ENCODE measurements at places on chromosomes 7 and 10.

GRCh38 chr10:60733517-60733822 lies 44.8 kb upstream of the CDK1 start:
- no peak for DNase-seq

GRCh38 chr10:48976196-48976595 lies 36.6 kb upstream of the LRRC18 start:
- no peak for DNase-seq

- DNase-seq: no peak
Measured at GRCh38 chr10:91220954-91221675, 652 bp downstream of the PCGF5 start.

DNA sequence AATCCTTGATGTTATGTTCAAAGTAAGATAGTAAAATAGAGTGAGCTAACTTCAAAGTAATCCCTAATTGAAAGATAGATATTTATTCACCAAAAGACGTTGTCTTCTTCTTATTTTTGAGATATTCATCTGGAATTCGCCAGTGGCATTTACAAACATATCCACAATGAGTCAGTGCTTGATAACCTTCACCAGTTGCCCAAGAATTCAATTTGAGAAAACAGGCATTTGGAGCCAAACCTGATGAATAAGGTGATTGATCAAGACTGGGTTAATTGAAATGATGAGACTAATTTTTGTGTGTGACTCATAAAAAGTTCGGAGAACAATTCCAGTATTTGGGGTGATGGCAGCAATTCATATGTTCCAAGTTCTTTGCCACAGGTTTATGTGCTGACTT lies 344.0 kb downstream of the ARL4A start:
- DNase-seq: no peak

DNA sequence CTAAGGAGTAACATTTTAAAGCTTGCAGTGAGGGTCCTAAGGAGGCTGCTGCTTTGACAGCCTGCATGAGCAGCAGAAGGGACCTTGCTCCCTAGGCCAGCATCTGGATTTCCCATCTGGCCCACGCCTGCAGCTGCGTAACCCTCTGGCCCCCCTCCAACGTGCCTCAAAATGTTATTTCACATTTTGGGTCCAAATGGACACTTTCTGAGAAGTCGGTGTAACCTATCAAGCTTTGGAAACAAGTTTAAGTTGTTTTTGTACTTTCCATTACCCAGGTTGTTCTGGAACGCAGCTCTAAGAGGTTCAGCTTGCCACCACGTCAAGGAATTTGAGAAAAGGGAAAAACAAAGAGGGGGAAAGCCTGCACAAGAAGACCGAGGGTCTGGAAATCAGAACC lies 338.3 kb downstream of the KCNMA1 start:
- DNase-seq: no peak

DNA sequence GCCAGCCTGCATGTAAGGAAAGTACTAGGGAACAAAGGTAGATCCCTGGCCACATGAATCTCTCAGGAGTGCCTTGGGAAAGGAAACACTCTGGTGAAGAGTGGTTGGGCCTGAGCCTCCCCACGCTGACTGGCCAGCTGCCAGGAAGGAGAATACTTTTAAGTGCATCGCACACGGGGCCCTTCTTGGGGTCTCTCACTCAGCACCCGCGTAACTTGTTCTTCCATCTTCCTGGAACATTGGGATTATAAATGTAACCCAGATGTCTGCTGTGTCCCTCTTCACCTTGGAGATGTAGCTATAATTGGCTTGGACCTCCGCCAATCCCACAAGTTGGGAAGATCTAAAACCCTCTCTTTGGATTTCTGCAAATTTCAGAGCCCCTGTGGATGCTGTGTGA lies 4.4 kb upstream of the GLI3 start:
- DNase-seq: no peak

GRCh38 chr10:35640474-35640873 lies 1.6 kb downstream of the FZD8 start:
- no peak for DNase-seq

DNA sequence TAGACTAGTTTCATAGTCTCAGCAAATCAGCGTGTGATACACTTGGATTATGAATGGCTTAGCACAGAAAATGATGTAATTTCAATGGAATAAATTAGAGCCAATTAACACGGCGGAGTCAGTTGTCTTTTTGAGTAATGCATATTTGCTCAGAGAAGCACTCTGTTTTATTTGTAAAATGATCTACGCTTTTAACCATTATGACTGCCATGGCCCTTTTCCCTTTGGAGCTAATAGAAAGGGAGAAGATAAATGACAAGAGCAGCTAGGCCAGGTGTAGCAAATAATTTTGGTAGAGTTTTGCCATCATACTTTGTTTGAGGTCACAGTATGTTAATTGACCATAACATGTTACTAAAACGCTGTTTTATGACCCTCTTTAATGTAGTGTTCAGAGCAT lies 86.8 kb downstream of the GPR158 start:
- DNase-seq: no peak

DNA sequence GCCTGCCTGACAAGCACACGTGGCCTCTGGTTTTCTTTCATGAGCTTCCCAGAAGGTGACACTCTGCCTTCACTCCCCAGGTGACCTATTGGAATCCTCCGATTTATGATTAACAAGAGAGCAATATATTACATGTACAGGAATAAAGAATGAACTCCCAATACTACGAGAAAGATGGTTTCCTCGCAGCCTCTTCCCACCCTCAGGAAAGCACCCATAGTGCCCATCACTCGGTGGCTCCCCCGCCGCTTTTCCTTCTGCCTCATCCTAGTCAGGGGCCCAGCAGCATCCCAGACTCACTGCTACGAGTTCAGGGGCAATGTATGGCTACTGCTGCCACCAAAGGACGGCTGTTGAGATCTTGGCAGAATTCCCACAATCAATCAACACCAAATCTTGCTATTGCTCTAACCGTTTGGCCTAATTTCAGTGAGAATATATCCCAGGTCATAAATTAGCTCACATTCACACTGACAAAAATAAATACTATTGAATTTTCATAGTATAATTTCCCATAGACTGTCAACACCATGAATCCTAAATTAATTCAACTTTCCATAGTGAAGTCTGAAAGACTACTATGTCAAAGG lies 196.3 kb downstream of the TNS3 start:
- no peak for DNase-seq

DNA sequence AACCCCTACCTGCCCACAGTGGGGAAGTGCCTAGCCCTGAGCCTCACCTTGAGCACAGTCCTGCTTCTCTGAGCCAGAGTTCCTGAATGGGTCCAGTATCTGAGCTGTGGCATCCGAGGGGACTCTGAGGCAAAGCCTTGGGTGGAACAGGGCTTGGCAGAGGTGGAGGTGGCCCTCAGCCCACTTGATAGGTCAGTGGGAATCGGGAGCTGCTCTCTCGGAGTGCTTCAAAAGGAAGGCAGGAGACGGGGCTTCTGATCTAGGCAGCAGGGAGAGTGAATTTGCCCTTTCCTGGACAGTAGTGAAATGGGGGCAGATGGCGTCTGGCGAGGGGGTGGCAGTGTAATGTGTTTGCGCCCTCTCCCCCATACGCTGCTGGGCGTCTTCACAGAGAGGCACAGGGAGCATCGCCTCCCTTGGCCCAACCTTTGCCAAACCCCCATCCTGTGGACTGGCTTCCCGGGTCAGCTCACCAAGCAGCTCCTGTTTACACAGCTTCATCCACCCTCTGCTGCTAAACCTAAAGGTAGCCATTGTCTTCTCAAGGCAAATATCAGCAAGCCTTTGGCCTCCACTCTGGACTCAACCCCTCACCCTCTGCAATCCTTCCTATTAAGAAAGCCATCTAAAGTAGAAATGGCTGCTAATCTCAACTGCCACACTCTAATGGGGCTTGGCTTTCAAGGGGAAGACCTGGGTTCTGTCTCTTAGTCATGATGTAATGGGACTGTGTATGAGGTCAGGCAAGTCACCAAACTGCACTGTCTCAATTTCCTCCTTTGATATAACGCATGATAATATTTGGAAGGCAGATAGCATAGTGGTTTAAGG lies 21.1 kb upstream of the VDAC2 start:
- DNase-seq: no peak

DNA sequence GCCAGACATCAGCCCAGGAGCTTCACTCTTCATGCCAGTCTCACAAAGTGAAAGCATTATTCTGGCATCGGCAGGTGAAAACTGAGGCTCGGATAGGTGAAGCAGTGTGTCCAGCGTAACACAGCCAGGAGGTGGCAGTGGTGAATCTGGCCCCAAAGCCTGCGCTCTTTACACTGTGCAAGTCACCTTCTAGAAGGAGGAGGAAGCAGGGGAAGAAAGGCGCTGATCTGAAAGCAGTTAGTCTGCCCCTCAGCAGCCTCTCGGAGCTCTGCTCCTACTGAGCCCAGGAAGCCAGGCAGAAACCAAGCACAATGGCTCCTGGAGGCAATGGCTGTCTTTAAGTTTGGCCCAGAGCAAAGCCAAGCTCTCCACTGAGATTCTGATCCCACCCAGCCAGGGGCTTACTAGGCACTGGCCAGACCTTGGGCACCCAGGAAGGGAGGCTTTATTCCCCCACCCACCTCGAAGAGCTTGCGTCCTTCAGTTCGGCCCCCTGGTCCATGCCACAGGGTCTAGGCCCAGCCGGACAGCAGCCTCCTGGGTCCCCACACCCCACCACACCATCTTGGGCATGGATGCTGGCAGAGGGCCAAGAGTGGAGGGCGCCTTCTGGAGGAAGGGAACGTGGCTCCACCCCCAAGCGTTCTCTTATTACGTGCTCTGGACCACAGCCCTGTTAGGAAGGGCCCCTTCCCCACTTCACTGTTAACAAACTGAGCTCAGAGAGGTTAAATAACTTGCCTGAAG lies 104.5 kb downstream of the GRID1 start:
- no peak for DNase-seq

GRCh38 chr7:141387521-141388217 lies 163.5 kb upstream of the AGK start:
- no peak for DNase-seq

DNA sequence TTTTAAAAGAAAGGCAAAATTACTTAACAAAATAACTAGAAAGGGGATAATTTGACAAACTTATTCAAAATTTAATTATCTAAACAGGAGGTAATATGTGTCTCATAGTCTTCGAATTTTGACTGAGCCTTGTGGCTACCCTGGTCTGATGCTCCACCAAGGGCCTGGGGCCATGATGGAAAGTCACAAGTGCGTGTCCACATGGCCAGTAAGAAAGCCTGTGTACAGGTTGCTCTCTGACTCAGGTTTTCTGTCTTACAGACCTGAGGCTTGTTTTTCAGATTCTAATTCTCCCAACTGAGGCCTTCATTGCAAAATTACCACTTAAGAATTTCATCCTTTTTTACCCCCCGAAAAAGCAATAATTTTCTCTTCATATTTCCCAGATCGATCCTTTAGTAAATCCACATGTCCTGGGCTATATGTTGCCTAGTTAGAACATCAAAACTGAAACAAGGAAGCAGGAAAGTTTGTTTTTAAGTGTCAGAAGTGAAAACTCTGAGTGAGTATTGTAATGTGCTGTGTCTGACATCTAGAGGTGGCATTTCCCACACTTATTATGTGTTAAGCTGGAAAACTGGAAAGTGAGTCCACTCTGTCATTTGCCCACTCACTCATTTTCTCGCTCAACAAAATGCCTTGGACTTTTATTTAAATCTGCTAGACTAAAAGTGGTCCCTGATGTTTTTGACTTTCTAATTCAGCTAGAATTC lies 10.0 kb downstream of the CYP3A43 start:
- no peak for DNase-seq

Data from stimulated activated CD8-positive, alpha-beta memory T cell treated with anti-CD3 and anti-CD28 coated beads, Interleukin-4, amount 100 ng/mL, for 4 hours (primary cell).